Liver (tissue), 10 donors: ENCODE measurements at places on chromosomes 2 and 18. TPM values are rescaled to one million over a fixed set of nuclear protein-coding genes. Genes with fewer than 3 reads are reported as not detected.
A peak's percentile ranks its signal among the peaks of the same experiment; 100 is the strongest.

ERICH2 gene
- 0.42 TPM for total RNA-seq

PLB1 gene
- 1.6 TPM for total RNA-seq

TMEM182 gene
- total RNA-seq: 12.5 TPM

IL37 gene
- not detected for total RNA-seq

HNMT gene
- 93.6 TPM for total RNA-seq

KCNJ3 gene
- 1.3 TPM for total RNA-seq

RGPD4 gene
- not detected for total RNA-seq

HOXD4 gene
- not detected for total RNA-seq

RTKN gene
- 98.0 TPM for total RNA-seq

POTEI gene
- total RNA-seq: not detected

DNA sequence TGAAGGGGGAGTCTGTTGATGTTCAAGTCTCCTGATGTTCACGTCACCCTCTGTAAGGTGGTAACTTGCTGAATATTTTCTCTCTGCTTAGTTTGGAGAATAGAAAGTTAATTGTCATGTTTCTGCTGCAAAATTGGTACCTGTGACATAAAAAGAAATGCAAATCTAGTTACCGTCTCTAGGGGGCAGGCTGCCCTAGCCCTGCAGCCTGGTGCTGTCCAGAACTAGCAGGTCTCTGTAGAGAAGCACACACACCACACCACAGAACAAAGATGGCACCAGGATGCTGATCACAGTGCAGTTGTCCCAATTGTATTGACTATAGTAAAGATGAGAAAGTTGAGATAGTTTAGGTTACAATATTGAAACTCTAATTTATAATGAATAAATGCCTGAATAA is 47.0 kb downstream of the SLC9A4 start:
- no peaks in the 10 kb centered on the region for H3K36me3 ChIP-seq
- no peak for DNase-seq
- H3K4me3 ChIP-seq: no peak overlapping the region
- no peaks in the 10 kb centered on the region for H3K27me3 ChIP-seq
- H3K27ac ChIP-seq: no peak overlapping the region

- H3K4me3 ChIP-seq: no peak overlapping the region
- peaks cover 5% of the 10 kb centered on the region for H3K4me1 ChIP-seq
Observed at GRCh38 chr2:62794791-62795190, 89.3 kb downstream of the EHBP1 start.

GRCh38 chr2:75476761-75477160 is 84.0 kb downstream of the EVA1A start:
- no peak for DNase-seq
- peaks cover 7% of the 10 kb centered on the region for H3K4me1 ChIP-seq
- H3K27me3 ChIP-seq: no peaks in the 10 kb centered on the region
- no peaks in the 10 kb centered on the region for H3K36me3 ChIP-seq
- no peak overlapping the region for H3K27ac ChIP-seq

DNA sequence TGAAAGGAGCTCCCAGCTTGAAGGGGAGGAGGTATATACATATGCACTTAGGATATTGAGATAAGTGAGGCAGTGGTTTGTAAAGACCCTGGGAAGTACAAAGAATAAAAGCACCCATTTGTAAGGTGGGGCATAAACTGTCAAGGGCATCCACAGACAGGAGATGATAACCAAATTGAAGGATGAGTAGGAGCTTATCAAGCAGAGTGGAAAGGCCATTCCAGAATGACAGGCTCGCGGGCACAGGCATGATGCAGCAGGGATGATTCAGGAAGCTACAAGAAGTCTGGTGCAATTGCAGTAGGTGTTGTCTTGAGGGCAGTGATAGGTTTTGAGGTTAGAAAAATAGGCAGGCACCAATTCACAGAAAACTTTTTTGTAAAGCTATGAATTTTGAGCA is 504.8 kb downstream of the PIK3C3 start:
- no peak overlapping the region for H3K4me3 ChIP-seq
- no peaks in the 10 kb centered on the region for H3K4me1 ChIP-seq
- DNase-seq: no peak
- no peaks in the 10 kb centered on the region for H3K27me3 ChIP-seq
- no peaks in the 10 kb centered on the region for H3K36me3 ChIP-seq
- H3K27ac ChIP-seq: no peak overlapping the region

GRCh38 chr2:163733956-163734355 is 1.9 kb downstream of the FIGN start:
- peak overlapping the region; percentile 75 for H3K4me3 ChIP-seq
- H3K27me3 ChIP-seq: no peaks in the 10 kb centered on the region
- H3K4me1 ChIP-seq: peaks cover 21% of the 10 kb centered on the region
- peak overlapping the region; percentile 61 for H3K27ac ChIP-seq
- no peak for DNase-seq
- no peaks in the 10 kb centered on the region for H3K36me3 ChIP-seq

DNA sequence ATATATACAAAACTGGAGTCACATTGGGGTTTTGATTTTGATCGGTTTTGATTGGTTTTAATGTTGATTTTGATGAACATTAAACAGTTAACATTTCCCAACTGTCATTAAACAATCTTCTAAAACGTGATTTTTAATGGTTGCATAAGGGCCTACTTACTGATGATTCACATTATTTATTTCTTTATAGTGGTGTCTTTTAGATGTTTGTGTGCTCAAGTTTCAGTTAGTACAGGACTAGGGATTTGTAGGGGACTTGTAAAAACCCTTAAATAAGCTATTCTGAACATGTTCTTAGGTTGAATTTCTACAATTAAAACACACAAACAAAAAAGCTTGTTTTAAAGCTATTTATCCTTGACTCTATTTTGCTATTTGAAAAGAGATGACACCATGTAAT is 61.6 kb downstream of the TTC21B start:
- no peaks in the 10 kb centered on the region for H3K27me3 ChIP-seq
- DNase-seq: no peak
- no peak overlapping the region for H3K4me3 ChIP-seq
- H3K27ac ChIP-seq: no peak overlapping the region

GRCh38 chr2:188984680-188985079 is 10.5 kb downstream of the COL3A1 start:
- H3K4me3 ChIP-seq: no peak overlapping the region
- H3K4me1 ChIP-seq: no peaks in the 10 kb centered on the region
- H3K27me3 ChIP-seq: no peaks in the 10 kb centered on the region
- no peaks in the 10 kb centered on the region for H3K36me3 ChIP-seq
- no peak overlapping the region for H3K27ac ChIP-seq
- DNase-seq: no peak

DNA sequence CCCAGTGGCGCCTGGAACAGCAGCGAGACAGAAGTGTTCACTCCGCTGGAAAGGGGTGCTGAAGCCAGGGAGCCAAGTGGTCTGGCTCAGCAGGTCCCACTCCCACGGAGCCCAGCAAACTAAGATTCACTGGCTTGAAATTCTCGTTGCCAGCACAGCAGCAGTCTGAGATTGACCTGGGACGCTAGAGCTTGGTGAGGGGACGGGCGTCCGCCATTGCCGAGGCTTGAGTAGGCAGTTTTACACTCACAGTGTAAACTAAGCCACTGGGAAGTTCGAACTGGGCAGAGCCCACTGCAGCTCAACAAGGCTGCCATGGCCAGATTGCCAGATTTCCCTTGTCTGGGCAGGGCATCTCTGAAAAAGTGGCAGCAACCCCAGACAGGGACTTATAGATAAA is 94.8 kb downstream of the RTTN start:
- DNase-seq: no peak
- no peak overlapping the region for H3K27ac ChIP-seq
- peaks cover 34% of the 10 kb centered on the region for H3K36me3 ChIP-seq
- no peak overlapping the region for H3K4me3 ChIP-seq

GRCh38 chr2:183541766-183542165 is 417.5 kb downstream of the NUP35 start:
- H3K4me3 ChIP-seq: no peak overlapping the region
- H3K4me1 ChIP-seq: no peaks in the 10 kb centered on the region
- DNase-seq: no peak
- H3K27me3 ChIP-seq: peaks cover 4% of the 10 kb centered on the region
- no peak overlapping the region for H3K27ac ChIP-seq

DNA sequence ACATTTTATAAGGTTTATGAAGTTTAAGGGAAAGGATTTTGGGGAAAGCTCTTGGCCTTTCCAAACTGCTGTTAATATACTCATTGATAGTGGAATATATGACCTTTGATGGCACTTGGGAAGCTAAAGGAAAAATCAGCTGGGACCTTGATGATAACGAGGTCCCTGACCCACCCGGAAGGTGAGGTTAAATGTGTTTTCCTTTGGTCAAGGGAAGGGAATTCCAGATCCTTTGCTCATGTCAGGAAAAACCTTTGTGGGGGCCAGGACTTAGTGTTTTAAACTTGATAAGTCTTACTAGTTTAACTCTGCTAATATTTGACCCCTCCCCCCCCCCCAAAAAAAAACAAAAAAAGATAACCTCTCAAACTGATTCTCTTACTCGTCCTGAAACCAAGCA is 50.7 kb downstream of the CRIM1 start:
- no peak overlapping the region for H3K4me3 ChIP-seq
- no peaks in the 10 kb centered on the region for H3K36me3 ChIP-seq
- no peaks in the 10 kb centered on the region for H3K27me3 ChIP-seq
- no peak for DNase-seq
- H3K27ac ChIP-seq: no peak overlapping the region
- no peaks in the 10 kb centered on the region for H3K4me1 ChIP-seq

GRCh38 chr2:178152033-178152432 is 39.8 kb downstream of the RBM45 start:
- no peaks in the 10 kb centered on the region for H3K27me3 ChIP-seq
- no peak overlapping the region for H3K4me3 ChIP-seq
- H3K4me1 ChIP-seq: peaks cover 9% of the 10 kb centered on the region
- no peaks in the 10 kb centered on the region for H3K36me3 ChIP-seq
- DNase-seq: no peak
- H3K27ac ChIP-seq: peak overlapping the region; percentile 86

DNA sequence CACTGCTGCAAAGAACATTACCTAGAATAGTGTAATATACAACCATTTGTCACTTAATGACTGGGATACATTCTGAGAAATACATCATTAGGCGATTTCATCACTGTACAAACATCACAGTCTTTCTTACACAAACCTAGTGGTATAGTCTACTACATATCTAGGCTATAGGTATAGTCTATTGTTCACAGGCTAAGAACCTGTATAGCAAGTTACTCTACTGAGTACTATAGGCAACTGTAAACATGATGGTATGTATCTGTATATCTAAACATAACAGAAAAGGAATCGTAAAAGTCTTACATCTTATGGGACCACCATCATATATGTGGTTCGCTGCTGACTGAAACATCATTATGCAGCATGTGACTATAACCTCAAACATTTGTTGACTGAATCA is 21.4 kb downstream of the SP3 start:
- H3K4me1 ChIP-seq: peaks cover 5% of the 10 kb centered on the region
- no peak overlapping the region for H3K27ac ChIP-seq
- no peak overlapping the region for H3K4me3 ChIP-seq
- no peak for DNase-seq
- H3K27me3 ChIP-seq: no peaks in the 10 kb centered on the region

- no peaks in the 10 kb centered on the region for H3K4me1 ChIP-seq
- no peaks in the 10 kb centered on the region for H3K36me3 ChIP-seq
- no peaks in the 10 kb centered on the region for H3K27me3 ChIP-seq
- no peak overlapping the region for H3K4me3 ChIP-seq
Observed at GRCh38 chr2:232982926-232983668, 30.0 kb downstream of the NGEF start.

- no peak overlapping the region for H3K4me3 ChIP-seq
- DNase-seq: no peak
- no peak overlapping the region for H3K27ac ChIP-seq
- no peaks in the 10 kb centered on the region for H3K36me3 ChIP-seq
- H3K4me1 ChIP-seq: no peaks in the 10 kb centered on the region
Observed at GRCh38 chr2:688504-689076, 11.4 kb upstream of the TMEM18 start.
